Left renal pelvis (tissue), 4 donors: ENCODE measurements at places on chromosomes 12 and 14. TPM values are rescaled to one million over a fixed set of nuclear protein-coding genes. Genes with fewer than 3 reads are reported as not detected.

DNA sequence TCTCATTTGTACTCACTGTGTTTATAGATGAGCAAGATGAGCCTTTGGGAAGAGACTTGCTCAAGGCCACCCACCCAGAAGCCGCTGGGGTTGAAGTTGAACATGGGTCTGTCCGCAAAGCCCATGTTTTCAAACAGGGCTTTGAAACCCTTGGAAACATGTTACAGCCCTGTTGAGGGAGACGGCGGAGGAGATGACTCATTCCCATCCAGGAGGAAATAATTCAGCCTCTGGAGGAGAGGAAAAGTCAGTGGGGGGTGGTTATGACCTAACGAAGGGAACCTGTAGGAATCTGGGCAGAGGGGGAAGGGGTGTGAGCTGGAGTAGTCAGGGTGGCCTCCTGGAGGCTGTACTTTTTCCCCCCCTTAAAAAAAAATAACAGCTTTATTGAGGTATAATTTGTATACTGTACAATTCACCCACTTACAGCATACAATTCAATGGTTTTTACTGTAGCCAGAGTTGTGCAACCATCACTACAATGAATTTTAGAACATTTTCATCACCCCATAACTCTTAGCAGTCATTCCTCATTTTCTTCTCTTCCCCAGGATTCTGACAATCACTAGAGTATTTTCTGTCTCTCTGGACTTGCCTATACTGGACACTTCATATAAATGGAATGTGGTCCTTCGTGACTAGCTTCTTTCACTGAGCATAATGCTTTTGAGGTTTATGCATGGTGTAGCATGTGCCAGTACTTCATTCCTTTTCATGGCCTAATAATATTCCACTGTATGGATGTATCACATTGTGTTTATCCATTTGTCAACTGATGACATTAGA lies 1.9 kb upstream of the RIN3 start:
- no peak for DNase-seq

DNA sequence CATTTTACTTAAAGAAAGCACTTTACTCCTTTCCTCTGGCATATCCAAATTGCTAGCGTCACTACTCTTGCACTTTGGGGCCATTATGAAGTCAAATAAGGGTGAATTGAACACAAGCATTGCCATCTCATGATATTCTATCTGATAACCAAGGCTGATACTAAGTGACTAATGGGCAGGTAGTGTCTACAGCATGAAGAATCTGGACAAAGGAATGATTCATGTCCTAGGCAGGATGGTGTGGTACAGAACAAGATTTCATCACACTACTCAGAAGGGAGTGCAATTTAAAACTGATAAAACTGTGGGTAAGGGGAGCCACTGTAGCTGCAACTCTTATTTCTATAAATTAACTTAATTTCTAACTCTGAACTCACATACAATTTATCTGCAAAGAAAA lies 7.7 kb upstream of the SLC6A15 start:
- DNase-seq = no peak

DNA sequence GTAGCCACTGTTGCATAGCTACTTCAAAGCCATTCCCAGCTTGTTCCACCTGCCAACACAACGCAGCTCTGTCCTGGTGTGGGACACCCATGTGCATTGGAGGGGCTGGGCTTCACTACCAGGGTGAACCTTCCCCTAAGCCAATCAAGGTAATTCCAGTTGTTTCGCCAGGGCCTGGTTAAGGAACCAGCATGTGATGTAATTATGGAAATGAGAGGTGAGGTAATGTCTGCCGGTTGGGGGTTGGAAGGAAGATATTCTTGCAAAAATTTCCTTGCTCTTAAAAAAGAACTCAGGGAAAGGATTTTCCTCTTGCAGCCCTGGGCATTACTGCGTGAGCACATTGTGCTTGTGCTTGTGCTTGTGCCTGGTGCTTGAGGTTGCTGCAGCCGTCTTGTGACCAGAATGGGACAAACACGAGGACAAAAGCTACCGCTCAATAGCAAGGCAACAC lies 14.9 kb downstream of the TUBA1C start:
- no peak for DNase-seq

DNA sequence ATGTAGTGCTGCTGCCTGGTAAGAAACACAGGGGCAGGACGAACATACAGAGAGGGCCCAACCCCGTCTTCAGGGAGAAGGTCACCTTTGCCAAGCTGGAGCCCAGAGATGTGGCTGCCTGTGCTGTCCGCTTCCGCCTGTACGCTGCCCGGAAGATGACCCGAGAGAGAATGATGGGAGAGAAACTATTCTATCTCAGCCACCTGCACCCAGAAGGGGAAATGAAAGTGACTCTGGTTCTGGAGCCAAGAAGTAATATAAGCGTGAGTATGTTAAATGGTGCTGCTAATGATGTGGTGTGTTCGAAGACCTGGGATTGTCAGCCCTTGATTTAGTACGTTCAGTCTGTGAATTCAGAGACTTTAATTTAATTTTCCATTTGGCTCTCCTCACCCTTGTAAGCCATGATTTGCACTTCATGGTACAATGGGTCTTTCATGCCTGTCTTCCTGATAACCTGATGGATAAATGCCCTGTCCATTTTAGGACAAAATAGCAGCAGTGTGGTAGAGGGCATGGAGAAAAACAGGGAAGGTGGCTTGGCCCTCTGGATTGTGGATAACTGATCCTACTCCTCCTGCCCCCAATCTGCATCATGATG lies 318.9 kb downstream of the SNAPC1 start:
- no peak for DNase-seq

The CTDSP2 gene
- 235 TPM for polyA plus RNA-seq

GRCh38 chr12:33041562-33041961 lies 145.0 kb upstream of the PKP2 start:
- no peak for DNase-seq

GRCh38 chr14:31346097-31346496 lies 74.3 kb downstream of the HEATR5A start:
- no peak for DNase-seq
